A549 (cell line): ENCODE measurements at places on chromosomes 6 and 20.

DNA sequence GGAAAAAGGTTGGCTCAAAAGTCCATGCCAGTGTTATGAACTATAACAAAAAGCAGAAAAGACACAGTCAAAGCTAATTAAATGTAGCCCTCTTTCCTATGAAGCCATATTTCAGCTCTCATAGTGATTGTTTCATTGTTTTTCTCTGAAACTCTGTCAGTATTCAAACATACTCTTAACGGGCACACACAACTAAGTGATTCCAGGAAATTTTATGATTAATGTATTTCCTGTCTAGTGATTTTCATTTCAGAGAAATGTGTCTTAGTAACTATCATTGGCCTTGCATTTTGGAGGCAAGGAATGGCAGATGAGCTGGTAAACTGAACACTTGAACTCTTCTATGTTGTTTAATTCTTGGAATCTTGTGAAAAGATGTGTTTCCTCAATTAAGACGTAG, 68.0 kb downstream of the CLVS2 start:
- DNase-seq, result no peak

- no peak for DNase-seq
These were observed 54.8 kb downstream of the CTCFL start for GRCh38 chr20:57470212-57470522.

- DNase-seq, result peak; percentile 30
These were observed 44.5 kb downstream of the RBM38 start for GRCh38 chr20:57435498-57436222.

- DNase-seq, result no peak
These were observed 13.8 kb upstream of the TIAM2 start for GRCh38 chr6:154981079-154981870.

GRCh38 chr20:20815711-20816455, 103.4 kb upstream of the RALGAPA2 start:
- DNase-seq, result no peak

- peak; percentile 6 for DNase-seq
These were observed 54.0 kb downstream of the IL22RA2 start for GRCh38 chr6:137119196-137120104.

- peak; percentile 92 for DNase-seq
These were observed 180.6 kb downstream of the FOXA2 start for GRCh38 chr20:22403632-22404361.

DNA sequence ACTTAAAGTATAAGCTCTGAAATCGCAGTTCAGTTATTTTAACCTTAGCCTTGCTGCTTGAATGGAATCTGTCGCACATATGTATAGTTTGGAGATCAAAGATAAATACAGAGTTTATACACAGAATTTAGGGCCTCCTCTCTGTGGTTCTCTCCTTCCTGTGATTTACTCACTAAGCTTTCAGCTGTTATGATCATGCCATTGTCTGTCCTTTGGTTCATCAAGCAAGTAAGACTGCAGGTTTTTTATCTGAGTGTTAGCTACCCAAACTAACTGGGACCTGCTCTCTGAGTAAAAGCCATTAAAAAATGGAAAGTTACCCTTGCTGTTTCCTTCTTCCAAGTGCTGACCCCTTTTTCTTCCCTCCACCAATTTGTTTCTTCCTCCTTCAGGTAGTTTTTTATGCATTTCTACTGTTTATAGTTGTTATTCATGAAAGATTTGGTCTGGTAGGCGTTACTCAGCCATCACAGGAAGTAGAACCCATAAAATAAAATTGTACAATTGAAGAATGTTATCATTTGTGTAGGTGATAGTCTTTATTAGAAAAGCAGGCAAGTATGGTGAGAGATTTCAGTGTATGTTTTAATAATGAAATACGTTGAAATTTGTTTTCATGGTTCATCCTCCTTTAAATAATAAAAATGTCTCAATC, 33.7 kb upstream of the SUMO4 start:
- no peak for DNase-seq

- DNase-seq, result no peak
These were observed 27.8 kb upstream of the APMAP start for GRCh38 chr20:25020345-25020744.

DNA sequence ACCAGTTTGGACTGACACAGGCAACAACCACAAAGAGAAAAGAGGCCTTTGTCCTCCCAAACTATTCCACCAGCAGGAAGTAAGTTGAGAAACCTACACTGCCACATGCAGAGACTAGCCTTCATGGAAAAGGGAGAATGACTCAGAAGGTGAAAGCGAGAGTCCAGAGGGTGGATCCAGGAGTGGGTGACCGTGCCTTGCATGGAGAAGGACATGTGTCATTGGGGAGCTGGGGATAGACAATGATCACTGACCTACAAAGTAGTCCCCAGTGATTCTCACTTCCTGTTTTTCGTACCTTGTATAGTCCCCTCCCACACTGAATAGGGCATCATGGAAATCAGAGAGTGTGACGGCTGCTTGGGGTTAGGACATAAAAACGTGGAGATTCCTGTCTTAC, 91.9 kb downstream of the MYLK4 start:
- no peak for DNase-seq

- no peak for DNase-seq
These were observed 14.6 kb downstream of the AGPAT4 start for GRCh38 chr6:161259302-161259701.

GRCh38 chr20:18647777-18648176, 59.9 kb downstream of the DTD1 start:
- no peak for DNase-seq

- DNase-seq, result no peak
These were observed at the start of gene TAGAP for GRCh38 chr6:159044899-159045727. TSS of gene TAGAP (minus strand) at chr6:159044991. CDS start at chr6:159044146, 845 bp downstream.

DNA sequence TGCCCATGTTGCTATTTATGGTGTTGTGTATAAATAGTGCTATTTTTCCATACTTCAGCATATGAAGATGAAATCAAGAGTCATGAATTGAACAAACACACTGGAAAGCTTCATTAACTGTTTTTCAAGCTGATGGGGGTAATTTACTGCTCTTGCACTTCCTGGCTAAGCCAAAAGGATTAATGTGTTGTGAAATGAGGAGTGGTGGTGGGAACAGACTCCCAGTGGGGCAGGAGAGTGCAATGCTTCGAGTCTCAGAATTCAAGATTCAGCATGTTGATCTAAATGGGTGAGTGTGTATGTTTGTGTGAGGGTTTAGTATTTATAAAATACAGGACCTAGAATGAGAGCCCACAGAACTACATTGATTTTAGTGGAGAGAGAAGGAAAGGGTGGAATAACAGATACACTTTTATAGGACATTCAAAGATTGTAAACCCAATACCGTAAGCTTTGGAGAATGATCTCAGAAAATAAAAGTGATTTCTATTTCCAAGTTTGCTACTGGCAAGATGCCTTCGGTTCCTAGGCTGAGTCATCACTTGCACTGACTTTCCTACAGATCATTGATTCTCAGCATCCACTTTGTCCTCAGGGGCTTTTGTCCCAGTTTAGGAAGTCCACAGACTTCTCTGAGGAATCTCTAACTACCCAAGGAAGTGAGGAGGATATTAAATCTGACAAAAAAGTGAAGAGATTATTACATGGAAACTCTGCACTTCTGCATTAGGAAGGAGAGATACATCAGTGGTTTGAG, 303.6 kb downstream of the TRDN start:
- DNase-seq, result no peak

- DNase-seq, result no peak
These were observed 15.3 kb upstream of the C6orf58 start for GRCh38 chr6:127561660-127562059.

- DNase-seq, result no peak
These were observed 115.6 kb upstream of the FERMT1 start for GRCh38 chr20:6238421-6238820.

DNA sequence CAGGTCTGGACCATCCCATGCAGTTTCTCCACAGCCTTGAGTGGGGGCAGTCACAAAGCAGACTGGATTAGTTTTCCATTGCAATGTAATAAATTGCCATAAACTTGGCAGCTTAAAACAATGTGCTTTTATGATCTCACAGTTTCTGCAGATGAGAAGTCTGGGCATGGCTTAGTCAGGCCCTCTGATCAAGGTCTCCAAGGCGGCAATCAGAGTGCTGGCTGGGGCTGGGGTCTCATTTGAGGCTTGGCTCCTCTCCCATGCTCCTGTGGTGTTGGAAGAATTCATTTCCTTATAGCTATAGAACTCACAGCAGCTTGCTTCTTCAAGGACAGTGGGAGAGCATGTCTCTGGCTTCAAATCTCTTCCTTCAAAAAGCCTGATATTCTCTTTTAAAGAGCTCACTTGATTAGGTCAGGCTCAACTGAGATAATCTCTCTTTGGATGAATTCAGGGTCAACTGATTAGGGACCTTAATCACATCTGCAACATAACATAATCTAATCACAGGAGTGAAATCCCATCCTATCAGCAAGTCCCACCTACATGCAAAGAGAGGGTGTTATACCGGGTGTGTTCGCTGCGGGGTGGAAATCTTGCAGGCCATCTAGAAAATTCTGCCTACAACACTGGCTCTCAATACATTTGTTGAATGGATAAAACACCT, 77.4 kb upstream of the SULF2 start:
- DNase-seq, result no peak

- DNase-seq, result no peak
These were observed 77.0 kb downstream of the MMS22L start for GRCh38 chr6:97205966-97206365.

GRCh38 chr6:150687508-150687907, 87.8 kb downstream of the PLEKHG1 start:
- no peak for DNase-seq

DNA sequence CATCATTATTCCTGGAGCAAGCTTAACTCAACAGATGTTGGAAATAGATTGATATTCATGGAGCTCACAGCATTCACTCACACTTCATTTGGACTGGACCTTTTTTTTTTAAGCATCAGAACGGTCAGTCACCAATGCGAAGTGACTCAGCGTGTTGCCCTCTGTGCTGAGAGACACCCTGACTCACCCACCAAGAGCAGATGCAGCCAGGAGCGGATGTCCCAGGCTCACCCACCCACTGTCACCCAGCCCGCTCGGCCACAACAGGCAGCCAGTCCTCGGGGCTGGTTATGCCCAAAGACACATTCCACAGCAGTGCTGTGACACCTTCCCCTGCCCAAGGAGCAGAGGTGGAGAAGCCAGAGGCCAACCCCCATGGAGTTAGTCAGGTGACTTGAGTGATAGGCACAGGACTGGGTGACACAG, 15.7 kb downstream of the RNASET2 start:
- no peak for DNase-seq

GRCh38 chr6:108591040-108591816, 30.5 kb downstream of the FOXO3 start:
- DNase-seq, result no peak

- peak; percentile 49 for DNase-seq
These were observed 17.5 kb downstream of the LEMD2 start for GRCh38 chr6:33771146-33772081.

- no peak for DNase-seq
These were observed 53.7 kb upstream of the STX16 start for GRCh38 chr20:58597249-58597891.

DNA sequence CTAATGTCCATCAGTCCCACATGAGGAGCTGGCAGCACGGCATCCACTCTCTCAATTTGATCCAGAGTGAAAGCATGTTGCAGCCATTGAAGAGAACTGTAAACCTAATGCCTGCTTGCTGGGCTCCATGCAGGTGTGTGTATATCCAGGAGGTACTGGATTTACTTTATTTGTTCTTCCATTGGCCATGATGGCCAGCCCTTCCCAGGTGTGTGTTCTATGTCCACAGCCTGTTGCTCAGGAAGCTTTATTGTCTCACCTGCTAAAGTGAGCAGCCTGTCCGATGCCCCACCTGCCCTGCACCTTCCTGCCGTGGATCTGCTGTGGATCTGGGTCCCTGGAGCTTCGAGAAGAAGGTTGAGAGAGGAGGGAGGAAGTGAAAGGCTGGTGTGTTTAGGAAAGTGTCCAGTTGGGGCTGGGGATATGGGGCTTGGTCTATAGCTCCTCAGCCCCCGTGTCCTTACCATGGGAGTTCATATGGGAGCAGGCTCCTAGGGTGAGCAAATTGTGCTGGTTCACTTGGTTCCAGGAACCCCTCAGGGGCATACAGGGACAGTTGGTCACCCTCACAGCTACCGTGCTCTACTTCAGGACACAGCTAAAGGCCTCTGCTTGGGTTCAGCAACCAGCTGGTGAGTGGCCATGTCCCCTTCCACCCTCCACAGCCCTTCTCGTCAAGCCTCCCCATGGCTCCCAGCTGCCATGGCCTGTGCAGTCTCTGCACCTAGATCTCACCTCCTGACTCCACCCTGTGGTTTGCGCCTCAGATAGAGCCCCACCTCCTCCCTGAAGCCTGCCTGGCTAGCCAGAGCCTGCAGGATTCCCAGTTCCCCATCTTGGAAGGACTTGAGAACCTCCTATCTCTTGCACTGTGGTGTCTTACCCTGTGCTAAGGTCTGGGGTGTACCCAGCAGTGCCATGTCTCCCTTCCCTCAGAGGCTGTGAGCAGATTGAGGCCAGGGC, 12.7 kb downstream of the TREML2 start:
- DNase-seq, result no peak

GRCh38 chr6:33820243-33820642, 16.4 kb upstream of the MLN start:
- DNase-seq, result no peak

DNA sequence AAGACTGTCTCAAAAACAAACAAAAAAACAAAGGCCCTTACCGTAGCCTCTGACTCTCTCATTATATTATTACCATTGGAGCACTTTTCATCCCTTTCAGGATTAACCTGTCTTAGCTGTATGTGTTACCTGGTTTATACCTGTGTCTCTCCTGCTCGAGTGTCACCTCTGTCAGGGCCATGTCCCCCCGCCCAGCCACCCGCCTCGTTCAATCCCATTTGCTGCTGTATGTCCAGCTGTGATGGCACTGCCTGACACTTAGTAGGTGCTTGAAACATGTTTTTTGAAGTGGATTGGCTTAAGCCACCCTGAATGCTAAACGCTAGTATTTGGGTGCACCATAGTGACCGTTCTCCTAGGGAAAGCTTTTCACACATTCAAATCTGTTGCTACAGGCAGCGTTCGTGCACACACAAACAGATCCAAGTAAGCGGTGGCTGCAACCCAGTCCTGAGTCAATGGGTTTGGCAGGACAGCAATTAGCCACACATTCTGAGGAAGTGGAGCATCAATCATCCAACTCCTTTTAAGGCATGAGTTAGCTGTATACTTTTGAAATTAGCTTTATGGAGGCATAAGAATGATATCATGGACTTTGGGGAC, 98.9 kb upstream of the ZNF217 start:
- no peak for DNase-seq

DNA sequence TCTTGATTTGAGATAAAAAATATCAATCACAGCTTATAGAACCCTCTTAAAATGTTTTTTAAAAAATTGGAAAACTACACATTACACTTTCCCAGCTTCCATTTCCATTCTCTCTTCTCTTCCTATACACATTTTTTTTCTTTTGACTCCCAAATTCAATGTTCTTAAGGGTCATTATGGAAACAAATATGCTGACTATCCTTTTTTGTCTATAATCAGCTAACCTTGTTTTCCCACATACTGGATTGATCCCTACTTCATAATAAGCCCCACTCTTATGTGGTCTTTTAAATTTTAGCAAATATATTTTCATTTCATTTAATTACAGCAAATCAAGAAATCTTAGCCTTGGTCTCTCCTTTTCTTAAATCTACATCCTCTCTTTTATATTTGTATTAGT, 378.4 kb downstream of the MEI4 start:
- DNase-seq, result no peak
